A172 (cell line): ENCODE measurements at places on chromosomes 3 and 15. TPM values are rescaled to one million over a fixed set of nuclear protein-coding genes. Genes with fewer than 3 reads are reported as not detected.

Gene CD86
- not detected in 2 replicates for total RNA-seq

DNA sequence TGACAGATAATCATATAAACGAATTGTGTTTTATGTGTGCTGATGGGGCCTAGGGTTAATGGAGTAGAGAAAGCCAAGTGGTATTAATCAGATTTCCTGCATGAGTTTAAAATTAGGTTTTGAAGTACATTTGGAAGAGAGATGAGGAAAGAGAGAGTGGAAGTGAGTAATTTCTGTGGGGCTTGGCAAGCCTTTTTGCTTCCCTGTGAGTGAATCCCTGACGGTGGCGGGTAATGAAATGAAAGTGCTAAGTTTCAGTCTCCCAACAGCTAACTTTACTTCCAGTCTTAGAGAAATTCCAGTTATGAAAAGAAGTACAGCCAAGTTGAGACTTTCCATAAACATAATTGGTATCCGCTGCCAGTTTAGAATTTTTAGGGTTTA lies 139.4 kb downstream of the BBX start:
- peak; percentile 44 for DNase-seq

DNA sequence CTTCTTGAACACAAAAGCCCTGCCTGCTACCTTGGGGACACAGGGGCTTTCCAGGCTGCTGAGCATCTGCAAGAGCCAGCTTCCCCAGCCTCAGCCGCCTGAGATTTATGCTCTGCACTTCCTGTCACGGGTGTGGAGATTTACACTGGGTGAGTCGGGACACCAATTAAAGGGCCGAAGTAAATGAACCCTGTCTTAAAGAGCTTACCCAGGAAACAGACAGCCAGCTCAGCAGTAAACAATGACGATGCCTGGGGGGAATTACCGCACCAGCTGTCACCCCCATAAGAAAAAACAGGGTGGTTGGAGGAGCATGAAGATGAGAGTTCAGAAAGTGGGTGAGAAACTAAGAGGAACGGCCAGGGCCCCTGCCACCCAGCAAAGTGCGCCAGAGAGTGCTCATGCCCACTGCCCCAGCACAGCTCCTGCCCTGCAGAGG lies 37.5 kb upstream of the IQSEC1 start:
- DNase-seq = peak; percentile 94

DNA sequence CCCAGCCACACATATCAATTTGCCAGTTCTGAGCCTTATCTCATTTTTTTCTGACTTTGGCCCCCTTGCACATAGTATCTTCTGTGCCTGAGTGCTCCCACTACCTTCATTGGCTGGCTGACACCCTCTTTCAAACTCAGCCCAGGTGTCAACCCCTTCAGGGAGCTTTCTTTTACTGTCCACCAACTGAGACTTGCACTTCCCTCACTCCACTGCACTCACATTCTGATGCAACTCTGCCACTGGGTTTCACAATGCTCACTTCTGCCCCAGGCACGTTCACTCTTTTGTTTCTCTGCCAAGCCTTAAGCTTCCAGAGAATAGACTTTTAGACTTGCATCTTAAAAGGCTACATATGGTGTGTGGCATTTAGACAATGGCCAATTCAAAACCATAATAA lies 101.5 kb upstream of the CBLB start:
- no peak for DNase-seq

- DNase-seq = no peak
Measured at GRCh38 chr3:169984292-169984691, 17.7 kb downstream of the SEC62 start.

Gene C3orf20
- total RNA-seq = not detected in 2 replicates

Gene MESP2
- total RNA-seq = not detected in 2 replicates

Gene DAPK2
- total RNA-seq = 1.5 and 3.2 TPM in 2 replicates

Gene ZPLD1
- not detected in 2 replicates for total RNA-seq

- DNase-seq = no peak
Measured at GRCh38 chr3:56406826-56407515, 61.3 kb downstream of the ERC2 start.

Gene AGBL1
- total RNA-seq = not detected in 2 replicates

Gene EPB42
- total RNA-seq = not detected in 2 replicates

GRCh38 chr15:57922776-57923175 lies 142.7 kb downstream of the ALDH1A2 start:
- peak; percentile 13 for DNase-seq

DNA sequence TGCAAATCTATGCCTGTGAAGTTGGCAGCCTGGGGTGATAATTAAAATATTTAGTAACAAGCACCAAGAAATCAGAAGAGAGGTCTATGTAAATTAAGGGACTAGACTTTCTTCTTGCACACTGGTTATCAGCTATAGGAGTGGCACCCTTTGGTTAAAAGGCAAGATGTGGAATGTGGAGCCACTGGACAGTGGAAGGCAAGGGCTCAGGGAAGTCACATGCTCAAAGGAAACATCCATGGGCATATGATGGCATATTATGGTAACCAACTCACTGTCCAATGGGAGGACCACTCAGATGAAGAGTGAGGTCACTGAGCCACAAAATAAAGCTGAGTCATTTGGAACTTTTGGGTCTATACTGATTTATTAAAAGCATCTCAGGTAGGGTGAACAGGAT lies 165.6 kb upstream of the PRICKLE2 start:
- no peak for DNase-seq

Gene DOCK3
- total RNA-seq = 1.4 TPM in 2 replicates

- DNase-seq = no peak
Measured at GRCh38 chr3:31102196-31102879, 207.9 kb upstream of the GADL1 start.

- DNase-seq = no peak
Measured at GRCh38 chr15:57727031-57727430, 20.5 kb downstream of the POLR2M start.

Gene PATL2
- total RNA-seq = not detected in 2 replicates

- DNase-seq = no peak
Measured at GRCh38 chr3:45960289-45960688, 17.0 kb downstream of the CXCR6 start.

Gene MOBP
- total RNA-seq = not detected in 2 replicates

DNA sequence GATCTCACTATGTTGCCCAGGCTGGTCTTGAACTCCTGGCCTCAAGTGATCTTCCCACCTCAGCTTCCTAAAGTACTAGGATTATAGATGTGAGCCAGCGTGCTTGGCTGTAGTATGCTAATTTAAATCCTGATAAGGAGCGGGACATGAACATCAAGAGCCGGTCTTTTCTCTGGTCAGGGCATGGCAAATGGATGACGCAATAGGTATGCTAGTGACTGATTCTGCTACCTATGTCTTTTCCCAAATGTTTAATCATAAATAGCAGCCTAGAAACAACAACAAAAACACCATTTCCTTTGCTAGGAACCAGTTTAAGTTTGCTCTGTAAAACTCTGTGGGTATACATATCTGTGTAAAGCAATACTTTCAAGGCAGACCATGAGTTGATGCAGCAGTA lies 64.7 kb downstream of the STARD9 start:
- no peak for DNase-seq

DNA sequence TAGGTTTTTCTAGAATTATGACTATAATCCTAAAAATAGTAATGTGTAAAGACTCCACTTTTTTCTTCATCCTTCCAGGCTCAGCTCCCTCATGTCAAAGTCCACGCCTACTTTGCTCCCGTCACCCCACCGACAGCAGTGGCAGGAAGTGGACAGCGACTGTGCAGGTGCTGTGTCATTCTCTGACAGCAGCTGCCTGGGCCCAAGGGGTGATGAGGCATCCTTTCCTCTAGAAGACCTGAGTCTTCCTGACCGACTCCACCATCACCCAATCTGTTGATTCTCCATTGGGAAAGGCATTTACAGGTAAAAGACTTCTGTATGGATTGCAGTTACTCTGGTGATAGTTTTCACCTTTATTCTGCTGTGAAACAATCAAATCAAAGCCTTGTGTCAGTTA lies 54.8 kb downstream of the UBP1 start:
- peak; percentile 60 for DNase-seq

DNA sequence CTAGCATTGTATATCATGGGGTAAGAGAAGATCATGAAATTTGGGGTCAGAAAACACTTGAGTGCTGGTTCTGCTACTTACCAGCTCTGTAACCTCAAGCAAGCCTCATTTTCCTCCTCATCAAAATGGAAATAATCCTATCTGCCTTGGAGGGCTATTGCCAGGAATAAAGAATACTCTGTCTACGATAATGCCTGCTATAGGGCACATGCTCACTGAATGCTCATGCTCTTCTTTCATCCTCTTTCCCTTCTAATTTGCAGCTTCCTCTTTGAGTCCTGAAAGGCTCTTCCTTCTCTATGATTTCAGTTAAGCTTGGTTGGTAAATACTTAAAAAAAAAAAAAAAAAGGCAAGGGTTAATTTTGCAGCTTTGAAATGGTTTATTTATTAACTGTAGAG lies 12.8 kb downstream of the RTP1 start:
- DNase-seq = no peak

DNA sequence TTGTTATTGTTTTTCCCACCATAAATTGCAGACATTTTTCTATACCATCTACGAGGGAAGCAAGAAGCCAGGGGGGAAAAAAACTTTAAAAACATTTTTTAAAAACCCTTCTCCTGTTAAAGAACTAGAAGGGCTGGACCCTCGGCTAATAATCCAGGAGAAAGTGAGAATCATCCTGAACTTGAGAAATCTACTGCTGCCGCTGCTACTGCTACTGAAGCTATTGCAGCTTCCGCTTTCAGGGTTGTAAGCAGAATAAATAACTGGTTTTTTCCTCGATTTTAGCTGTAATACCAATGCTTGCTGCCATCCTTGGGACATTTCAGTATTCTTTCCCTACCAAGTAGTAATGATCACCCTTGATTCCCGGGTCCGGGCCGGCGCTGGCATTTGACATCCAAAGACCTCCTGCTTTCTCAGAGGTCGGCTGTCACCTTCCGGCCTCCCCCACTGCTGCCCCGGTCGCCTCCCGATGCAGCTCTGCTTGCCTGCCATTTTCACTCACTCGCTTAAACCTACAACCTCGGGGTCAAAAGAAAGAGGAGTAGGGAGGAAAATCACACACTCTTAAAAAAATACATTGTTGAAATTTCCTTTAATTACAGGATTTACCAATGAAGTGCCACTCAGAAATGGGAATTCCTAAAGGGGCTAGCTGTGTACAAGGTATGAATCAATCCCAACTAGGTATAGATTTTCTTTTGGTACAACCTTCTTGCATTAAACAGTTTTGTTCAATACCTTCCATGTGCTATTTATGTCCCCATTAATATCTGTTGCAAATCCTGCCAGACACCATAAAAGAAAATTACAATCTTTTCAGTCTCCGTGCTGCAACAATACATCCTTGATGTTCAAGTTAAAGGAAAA lies 674 bp upstream of the MECOM start:
- DNase-seq = no peak
